ENCODE measurements at places on chromosomes 11 and 22.

- DNase-seq = no peak
Measured at GRCh38 chr11:81270686-81271085, 1463.0 kb downstream of the FAM181B start.

DNA sequence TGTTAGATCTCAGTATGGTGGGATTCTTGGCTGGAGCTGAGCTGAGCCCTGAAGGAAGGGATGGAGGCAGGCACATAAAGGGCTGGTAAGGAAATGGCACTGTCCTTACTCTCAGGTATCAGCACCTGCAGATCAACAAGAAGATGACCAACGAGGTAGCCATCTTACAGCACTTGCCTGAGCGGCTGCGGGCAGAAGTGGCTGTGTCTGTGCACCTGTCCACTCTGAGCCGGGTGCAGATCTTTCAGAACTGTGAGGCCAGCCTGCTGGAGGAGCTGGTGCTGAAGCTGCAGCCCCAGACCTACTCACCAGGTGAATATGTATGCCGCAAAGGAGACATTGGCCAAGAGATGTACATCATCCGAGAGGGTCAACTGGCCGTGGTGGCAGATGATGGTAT lies 2.4 kb downstream of the CNGA4 start:
- DNase-seq = no peak

DNA sequence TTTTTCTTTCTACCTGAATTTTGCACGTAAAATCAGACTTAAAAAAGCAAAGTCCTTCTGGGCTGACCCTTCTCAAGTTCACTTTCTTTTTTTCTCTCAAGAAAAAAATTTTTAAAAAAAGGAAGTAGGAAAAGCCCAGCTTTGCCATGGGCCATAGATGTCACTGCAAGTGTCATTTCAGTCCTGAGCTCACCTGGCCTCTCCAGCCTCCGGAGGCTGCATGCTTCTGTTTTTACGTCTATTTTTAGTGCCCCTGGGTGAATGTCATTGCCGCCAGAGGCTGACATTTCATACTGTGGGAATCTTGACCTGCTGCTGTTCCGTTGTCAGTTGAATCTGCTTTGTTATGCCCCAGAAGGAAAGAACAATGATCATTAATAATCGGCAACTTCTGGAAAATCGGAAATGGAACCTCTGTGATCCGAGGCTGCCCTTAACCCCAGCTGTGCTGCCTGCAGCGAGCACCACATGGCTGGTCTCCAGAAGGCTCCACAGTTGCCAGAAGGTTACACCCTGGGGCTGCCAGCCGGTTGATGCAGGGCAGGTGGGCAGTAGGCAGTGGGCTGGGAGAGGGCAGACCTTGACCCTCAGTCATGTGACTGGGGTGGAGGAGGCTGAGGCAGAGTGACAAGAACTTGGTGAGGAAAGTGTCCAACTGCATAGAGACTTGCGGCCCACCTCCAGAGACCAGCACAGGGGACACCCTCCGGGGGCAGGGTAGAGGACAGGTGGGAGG lies 16.7 kb upstream of the MYEOV start:
- no peak for DNase-seq

DNA sequence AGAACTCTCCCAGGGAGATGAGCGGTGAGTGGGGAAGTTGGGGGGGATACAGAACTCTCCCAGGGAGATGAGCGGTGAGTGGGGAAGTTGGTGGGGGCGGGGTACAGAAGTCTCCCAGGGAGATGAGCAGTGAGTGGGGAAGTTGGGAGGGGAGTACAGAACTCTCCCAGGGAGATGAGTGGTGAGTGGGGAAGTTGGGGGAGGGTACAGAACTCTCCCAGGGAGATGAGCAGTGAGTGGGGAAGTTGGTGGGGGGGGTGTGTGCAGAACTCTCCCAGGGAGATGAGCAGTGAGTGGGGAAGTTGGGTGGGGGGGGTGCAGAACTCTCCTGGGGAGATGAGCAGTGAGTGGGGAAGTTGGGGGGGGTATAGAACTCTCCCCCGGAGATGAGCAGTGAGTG lies 186.5 kb downstream of the SHANK2 start:
- DNase-seq = no peak

- DNase-seq = no peak
Measured at GRCh38 chr22:44731357-44731970, 20.9 kb upstream of the ARHGAP8 start.

GRCh38 chr11:44149651-44150050 lies 54.2 kb downstream of the EXT2 start:
- DNase-seq = no peak

- no peak for DNase-seq
Measured at GRCh38 chr11:36365907-36366306, 69.8 kb downstream of the PRR5L start.

- no peak for DNase-seq
Measured at GRCh38 chr22:50236731-50237409, 8.0 kb downstream of the TUBGCP6 start.

Data from CD4-positive, alpha-beta memory T cell (primary cell).